ENCODE measurements at places on chromosomes 4 and X.

GRCh38 chrX:119753639-119754257 lies 4.6 kb upstream of the SOWAHD start:
- no peak for DNase-seq

GRCh38 chrX:37658343-37659030 lies 27.1 kb upstream of the XK start:
- no peak for DNase-seq

- no peak for DNase-seq
Observed at GRCh38 chr4:165680821-165681220, 192.2 kb upstream of the TLL1 start.

GRCh38 chr4:6104541-6105130 lies 86.4 kb upstream of the C4orf50 start:
- DNase-seq = no peak

DNA sequence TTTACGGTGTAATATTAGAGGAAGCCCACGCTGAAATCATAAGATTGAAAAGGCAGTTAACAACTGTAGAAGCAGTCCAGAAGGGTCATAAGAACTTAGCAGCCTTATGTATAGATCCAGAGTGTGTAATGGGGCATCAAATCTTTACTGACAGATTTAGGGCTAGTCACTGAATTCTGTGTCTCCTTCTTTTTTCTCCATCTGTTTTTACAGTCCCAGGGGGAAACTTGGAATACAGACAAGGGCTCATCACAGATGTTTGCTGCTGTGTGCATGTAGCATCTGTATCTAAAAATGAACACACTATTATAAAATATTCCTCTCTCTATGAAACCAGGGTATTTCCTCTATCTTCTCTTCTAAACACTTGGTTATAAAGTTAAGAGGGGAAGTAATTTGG lies 43.9 kb downstream of the CYSLTR1 start:
- no peak for DNase-seq

- no peak for DNase-seq
Observed at GRCh38 chr4:57074744-57075143, 35.4 kb downstream of the IGFBP7 start.

DNA sequence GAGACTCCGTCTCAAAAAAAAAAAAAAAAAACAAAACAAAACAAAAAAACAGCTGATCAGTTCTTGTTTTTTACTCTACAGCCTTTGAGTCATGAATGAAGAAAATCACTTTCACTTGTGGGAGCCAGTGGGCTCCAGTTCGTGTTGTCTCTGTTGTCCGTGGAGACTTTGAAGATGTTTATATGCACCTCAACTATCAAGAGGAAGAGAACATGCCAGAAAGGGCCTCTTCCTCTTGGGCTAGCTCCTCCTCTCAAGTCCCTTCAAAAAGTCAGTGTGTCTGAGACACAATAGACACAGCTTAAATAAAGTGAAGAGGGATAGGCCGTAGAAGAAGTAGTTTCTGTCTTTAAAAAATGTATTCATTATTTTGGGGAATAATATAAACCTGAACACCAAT lies 182.7 kb downstream of the KDR start:
- DNase-seq = no peak

DNA sequence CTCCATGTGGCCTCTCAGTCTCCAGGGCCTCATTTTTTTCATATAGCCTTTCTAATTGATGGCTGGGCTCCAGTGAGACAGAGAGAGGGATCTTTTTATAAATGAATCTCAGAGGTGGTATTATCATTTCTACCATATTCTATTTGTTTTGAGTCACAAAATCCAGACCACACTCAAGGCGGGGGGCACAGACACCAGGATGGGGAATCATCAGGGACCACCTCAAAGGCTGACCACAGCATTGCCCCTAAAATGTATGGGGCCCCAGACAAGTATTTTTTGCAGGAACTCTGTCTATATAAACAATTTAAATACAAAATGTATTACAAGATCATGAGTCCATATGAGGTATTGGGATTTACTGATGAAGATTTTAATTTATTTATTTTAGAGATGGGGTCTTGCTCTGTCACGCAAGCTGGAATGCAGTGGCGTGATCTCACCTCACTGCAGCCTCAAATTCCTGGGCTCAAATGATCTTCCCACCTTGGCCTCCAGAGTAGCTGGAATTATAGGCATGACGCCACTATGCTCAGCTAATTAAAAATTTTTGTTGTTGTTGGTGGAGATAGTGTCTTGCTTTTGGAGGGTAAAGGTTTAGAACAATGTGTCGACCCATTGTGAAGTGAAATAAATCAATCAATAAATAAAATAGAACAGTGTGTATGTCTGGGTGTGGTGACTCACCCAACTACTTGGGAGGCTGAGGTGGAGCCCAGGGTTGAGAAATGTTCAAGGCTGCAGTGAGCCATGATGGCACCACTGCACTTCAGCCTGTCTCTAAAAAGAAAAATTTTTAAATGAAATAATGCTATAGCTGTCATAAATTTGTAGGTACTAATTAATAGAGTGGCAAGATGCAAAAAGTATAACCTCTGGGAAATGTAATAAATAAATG lies 29.4 kb downstream of the WDR13 start:
- no peak for DNase-seq

GRCh38 chr4:93243262-93243661 lies 585.3 kb upstream of the ATOH1 start:
- DNase-seq = no peak

GRCh38 chr4:1182313-1182712 lies 9.9 kb upstream of the SPON2 start:
- DNase-seq = no peak

- DNase-seq = no peak
Observed at GRCh38 chr4:159145992-159146330, 43.1 kb downstream of the RAPGEF2 start.

- DNase-seq = no peak
Observed at GRCh38 chr4:176735300-176735699, 57.4 kb downstream of the VEGFC start.

DNA sequence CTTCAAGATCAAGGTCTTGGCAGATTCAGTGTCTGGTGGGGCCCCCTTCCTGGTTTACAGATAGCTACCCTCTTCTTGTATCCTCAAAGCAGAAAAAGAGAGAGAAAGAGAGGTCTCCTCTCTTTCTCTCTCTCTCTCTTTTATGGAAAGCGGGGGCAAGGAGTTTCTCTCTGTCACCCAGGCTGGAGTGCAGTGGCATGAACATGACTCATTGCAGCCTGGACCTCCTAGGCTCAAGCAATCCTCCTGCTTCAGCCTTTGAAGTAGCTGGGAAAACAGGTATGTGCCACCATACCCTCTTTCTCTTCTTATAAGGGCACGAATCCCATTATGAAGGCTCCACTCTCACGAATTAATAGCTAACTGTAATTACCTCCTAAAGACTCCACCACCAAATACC lies 20.2 kb downstream of the RAB9B start:
- DNase-seq = no peak

GRCh38 chr4:2866891-2867290 lies 23.2 kb downstream of the ADD1 start:
- no peak for DNase-seq

GRCh38 chrX:86329174-86329573 lies 180.9 kb downstream of the DACH2 start:
- no peak for DNase-seq

GRCh38 chr4:109321232-109321631 lies 18.8 kb upstream of the COL25A1 start:
- DNase-seq = no peak
